Fibroblast of skin of back (primary cell): ENCODE measurements at places on chromosomes 5 and 9.

GRCh38 chr9:36878986-36879982 is 154.8 kb downstream of the PAX5 start:
- no peak for DNase-seq

GRCh38 chr9:121833061-121833460 is 181.6 kb downstream of the DAB2IP start:
- DNase-seq = no peak

GRCh38 chr5:154966081-154966841 is 25.4 kb downstream of the MRPL22 start:
- no peak for DNase-seq

- no peak for DNase-seq
These were observed 65.9 kb downstream of the GLDC start for GRCh38 chr9:6579613-6580012.

DNA sequence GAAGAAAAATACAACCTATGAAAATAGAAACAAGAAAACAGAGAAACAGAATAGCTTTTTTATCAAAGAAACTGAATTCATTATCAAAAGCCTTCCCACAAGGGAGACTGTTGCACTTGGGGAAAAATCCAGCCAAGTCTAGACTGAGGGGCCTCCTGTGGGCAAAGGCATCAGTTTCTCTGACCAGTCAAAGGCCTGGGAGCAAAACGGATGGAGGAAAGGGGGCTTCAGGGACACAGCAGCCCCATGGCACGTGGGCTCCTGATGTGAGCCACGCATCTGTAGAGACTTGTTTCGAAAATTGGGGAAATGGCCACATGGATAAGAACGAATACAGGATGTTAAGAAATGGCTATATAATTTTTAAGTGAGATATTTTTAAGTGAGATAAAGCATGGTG is 21.1 kb downstream of the ZDHHC11B start:
- no peak for DNase-seq

DNA sequence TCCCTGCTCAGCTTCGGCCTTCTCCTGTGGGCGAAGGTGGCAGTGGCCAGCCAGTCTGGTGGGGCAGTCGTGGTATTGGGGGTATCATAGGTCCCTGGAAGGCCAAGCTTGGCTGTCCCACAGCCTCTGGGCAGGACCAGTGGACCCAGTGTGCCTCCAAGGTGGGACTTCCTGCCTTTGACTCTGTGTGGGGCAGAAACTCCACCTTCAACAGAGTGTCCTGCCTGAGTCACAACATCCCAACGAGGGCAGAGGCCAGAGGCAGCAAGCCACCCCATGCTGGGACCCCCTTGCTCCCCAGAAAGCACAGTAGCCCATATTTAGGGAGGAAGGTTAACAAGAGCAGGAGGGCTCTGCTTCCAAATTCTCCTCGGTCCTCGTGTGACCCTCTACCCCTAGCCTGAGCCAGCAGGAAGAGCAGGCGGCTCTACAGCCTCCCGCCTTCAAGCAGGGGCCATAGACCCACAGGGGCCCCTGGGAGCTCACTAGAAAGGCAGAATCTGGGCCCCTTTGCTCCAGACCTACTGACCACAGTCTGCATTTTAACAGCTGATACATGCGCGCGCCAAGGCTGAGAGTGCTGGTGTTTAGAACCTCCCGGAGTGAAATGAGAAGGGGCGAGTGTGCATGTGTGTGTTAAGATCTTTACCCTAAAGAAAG is 51.6 kb upstream of the FUBP3 start:
- DNase-seq = no peak

DNA sequence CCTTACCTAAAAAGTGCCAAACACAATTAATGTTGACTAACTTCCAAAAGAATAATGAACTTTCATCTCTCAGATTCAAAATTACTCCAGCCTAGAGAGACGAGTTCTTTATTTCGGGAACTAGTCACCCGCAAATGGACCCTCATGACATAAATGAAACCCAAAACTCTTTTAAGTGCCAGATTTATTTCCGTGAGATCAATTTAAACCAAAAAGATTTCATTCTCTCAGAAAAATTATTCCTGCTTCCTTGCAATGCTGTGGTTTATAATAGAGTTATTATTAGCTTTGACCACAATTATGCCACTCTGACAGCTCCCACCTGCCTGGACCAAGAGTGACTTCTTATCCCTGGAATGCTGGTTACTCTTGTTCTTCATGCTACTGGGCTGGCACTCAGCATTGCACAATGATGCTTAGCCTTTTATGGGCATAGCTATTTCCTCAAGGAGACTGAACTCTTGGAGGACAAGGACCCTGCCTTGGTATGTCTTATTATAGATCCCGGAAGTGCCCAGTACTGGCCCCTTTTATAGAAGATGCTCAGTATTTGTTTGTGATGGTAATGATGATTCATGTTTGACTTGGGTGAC is 183.5 kb downstream of the SNX18 start:
- DNase-seq = peak; percentile 99

- DNase-seq = no peak
These were observed 1.3 kb upstream of the LPCAT1 start for GRCh38 chr5:1524799-1525623.

GRCh38 chr9:26175264-26175663 is 497.0 kb upstream of the TUSC1 start:
- DNase-seq = peak; percentile 72

DNA sequence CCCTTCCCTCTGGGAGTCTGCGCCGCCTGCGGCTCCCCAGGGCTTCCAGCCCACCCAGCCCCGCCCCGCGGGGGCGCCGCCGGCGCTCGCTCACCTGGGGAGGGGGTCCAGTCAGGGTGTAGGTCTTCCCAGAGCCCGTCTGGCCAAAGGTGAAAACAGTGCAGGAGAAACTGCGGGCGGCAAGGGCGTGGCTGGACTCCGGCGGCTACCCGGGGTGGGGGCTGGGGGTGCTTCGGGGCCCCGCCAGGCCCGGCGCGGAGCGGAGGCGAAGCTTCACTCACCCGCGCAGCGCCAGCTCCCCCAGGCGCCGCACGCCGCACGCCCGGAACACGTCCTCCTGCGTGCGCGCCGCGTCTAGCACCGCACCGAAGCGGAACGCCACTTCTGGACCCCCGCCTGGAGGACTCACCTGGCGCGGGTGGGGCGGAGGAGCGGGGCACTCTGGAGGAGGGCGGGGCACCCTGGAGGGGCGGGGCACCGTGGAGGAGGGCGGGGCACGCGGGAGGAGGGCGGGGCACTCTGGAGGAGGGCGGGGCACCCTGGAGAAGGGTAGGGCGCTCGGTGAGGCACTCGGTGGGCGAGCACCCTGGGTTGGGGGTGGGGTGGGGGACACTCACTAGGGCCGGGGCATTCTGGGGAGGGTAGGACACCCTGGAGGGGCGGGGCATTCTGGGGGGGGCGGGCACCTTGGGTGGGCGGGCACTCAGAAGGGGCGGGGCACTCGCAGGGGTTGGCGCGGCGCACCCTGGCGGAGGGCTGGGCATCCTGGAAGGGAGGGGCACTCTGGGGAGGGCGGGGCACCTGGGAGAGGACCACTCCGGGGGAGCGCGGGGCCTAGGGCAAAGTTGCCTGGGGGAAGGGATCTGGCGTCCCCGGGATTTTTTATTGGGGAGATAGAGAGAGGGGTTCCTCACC is 814 bp downstream of the KIF12 start:
- DNase-seq = peak; percentile 27

GRCh38 chr9:73153793-73154227 is 2.1 kb downstream of the ANXA1 start:
- DNase-seq = peak; percentile 43

- DNase-seq = no peak
These were observed 647.2 kb downstream of the BNC2 start for GRCh38 chr9:16223074-16223871.

DNA sequence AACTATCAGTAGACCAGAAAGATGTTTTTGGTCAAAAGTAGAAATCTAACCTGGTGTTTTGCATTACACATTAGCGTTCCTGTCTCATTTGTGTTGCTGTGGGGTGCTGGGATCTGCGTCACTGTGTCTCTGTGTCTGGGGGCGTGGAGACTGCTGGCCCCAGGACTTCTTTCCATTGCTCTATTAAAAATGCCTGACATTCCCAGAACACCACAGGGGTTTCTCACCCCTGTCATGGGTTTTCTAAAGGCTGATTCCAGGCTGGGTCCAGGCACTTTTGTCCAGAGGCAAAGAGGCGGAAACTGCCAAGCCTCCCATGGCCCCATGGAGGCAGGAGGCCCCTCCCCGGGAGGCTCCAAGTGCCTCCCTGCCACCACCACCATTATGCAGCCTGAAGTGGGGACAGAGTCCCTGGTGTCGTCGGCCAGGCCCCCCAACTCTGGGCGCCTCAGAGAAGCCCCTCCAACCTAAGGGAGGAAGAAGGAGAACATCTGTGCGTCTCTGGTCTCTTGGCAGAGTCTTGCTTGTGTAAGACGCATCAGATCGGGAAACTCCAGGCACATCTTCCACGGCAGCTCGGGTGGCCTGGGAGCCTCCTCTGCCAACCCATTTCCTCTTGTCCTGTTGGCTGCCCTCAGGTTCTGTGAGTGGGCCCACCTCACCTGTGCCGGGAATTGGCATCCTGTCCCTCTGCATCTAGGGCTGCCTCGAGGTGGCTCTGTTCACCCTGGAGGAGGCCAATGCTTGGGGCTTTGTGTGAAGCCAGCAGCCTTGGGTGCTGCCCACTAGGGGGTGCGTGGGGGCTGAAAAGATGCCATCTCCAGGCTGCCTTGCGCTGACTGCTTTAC is 13.8 kb upstream of the PLEKHG4B start:
- DNase-seq = peak; percentile 84

- DNase-seq = peak; percentile 71
These were observed 78.5 kb downstream of the SH3TC2 start for GRCh38 chr5:148984345-148984744.

GRCh38 chr5:104052558-104053352 is 490.2 kb upstream of the NUDT12 start:
- DNase-seq = no peak
